Stimulated activated CD8-positive, alpha-beta memory T cell treated with anti-CD3 and anti-CD28 coated beads, Interleukin-2, amount 100 ng/mL, for 1 hour (primary cell): ENCODE measurements at places on chromosomes 1 and 21.
A peak's percentile ranks its signal among the peaks of the same experiment; 100 is the strongest.

DNA sequence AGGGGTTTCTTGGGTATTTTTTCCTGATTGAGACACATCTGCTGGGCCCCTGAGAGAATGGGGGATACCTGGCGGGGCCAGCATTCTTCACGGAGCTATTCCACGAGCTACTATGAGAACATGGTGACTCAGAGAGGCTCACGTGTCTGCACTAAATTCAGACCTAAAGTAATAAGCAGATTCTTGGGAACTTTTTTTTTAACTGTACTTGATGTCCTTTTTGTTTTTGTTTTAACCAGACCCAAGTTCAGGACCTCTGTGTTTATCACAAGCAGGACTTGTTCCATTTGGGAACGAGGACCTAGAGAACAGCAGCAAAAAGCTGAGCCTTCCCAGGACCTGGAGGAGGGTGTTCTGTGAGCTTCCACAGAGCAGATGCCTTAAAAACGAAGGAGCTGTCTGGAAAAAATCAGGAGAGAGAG is 44.0 kb downstream of the EVA1C start:
- no peak for DNase-seq

DNA sequence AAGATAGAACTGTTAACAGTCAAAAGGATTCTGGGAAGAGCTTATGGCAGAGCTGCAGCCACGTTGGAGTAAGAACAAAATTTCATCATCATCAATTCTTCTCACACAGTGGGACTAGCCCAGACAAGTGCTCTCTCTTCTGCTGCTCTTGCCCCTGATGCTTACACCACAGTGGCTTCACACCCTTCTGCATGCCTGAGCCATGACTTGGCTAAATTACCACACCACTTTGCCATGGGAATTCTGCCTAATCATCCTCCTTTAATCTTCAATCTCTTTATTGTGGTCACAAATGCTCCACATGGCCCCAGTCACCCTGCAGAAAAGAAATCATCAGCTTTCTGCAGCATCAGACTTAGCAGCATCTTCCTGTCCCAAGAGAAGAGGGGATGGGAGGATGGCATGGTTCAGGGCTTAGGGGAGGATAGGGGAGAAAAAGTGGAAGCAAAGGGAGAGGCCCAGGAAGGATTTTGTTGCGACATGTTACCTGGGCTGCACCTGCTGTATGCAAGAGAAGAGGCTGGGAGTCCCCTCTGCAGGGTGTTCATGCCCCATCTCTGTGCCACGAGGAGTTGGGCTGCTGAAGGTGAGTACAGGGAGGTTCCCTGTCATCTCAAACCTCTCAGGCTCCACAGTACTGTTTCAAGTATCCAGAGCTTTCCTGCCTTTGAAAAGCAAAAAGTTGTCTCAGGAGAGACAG is 9.0 kb upstream of the RPTN start:
- DNase-seq: no peak

GRCh38 chr1:33718186-33718585 is 145.7 kb upstream of the HMGB4 start:
- DNase-seq: no peak

DNA sequence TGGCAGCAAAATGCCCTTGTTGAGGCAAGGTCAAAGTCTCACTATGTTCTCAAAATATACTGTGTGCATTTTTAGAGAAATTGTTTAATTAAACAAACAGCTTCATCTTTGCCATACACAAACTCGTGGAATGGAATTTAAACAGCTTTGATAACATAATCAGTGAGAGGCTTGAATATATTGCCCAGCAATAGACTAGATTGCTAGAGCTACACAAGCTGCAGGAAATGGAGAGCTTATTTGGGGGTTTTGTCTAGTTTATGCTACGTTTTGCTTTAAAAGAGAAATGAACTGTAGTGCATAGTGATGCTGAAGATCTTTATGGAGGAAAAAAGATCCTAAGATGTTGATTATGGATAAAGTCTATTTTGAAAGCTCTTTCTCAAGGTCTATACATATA is 166.8 kb upstream of the HMCN1 start:
- no peak for DNase-seq

GRCh38 chr1:5164158-5164557 is 509.7 kb downstream of the AJAP1 start:
- no peak for DNase-seq

- no peak for DNase-seq
Measured at GRCh38 chr21:15978215-15978738, 248.5 kb downstream of the USP25 start.

GRCh38 chr21:34282223-34282622 is 81.6 kb upstream of the KCNE2 start:
- DNase-seq: no peak

GRCh38 chr1:165376041-165376810 is 19.7 kb upstream of the LMX1A start:
- no peak for DNase-seq

DNA sequence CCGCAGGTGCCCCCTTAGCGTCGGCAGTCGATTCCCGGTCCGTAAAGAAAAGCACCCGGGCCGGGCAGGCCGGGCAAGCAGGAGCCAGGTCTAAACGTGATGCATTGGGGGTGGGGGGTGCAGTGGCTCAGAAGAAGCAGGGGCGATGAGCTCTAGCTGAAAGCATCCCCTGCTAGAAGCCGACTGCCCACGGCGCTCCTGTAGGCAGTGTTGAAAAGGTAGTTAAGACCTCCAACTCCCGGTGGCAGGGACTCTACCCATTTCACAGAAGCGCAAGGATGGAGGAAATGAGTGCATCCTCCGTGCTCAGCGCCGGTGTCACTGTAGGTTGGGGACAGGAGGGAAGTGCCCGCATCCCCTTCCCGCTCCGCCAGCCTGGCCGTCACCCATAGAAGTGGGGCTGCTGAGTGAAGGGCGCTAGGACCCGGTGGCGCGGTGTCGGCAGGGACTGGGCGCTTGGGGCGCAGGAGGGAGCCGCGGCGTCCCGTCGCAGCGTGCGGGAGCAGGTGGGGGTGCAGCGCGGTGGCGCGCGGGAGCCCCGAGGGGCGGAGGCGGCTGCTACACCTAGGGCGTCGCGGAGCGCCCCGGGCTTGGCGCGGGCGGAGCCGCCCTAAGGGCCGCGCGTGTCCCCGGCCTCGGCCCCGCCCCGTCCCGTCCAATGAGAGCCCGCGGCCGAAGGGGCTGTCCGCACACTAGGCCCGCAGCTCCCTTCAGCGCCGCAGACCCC is at the start of gene WNT2B:
Gene WNT2B (plus strand): TSS at position 688 of the 727 bp plus-strand sequence. CDS start 298 bp downstream, outside the sequence.
- DNase-seq: peak; percentile 10

DNA sequence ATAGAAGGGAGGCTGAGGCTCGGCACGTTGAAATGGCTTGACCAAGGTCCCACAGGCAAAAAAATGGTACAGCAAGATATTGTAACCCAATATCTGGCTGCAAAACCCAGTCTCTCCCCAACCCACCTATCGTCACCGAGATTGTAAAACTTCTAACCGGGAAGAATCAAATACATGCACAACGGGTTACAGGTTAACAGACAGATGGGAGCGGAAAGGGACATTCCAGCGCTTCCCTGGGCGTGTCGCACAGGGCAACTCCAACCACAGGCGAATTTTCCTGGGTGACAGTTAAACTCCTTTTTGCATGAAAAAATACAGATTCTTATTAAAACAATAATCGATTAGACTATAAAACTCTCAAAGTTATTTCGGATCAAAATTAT is 31.8 kb upstream of the JUN start:
- DNase-seq: no peak

- DNase-seq: no peak
Measured at GRCh38 chr1:75273110-75273509, 138.9 kb downstream of the LHX8 start.

GRCh38 chr1:147266381-147266780 is 23.9 kb downstream of the CHD1L start:
- no peak for DNase-seq

DNA sequence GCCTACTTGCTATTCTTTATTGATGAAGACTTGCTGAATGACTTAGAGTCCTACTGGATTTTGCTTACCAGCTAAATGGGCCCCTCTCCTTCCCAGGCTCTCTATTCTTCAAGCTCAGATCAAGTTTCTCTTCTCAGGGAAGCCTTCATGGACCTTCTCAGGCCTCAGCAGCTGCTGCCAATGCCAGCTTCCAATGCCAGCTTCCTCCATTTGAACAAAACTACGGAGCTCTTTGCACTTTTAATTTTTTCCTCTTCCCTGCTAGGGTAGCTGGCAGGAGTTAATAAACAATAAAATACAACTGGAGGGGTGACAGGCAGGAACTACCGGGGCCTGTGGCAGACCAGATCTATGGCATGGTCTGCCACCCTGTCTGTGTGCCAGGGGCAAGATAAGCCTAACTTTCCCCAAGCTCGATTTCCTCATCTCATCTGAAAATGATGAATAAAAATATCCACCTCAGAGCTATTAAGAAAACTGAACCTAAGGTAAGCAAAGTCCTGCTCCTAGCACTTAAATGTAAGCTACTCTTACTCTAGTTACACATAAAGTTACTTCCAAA is 995 bp upstream of the IPO13 start:
- no peak for DNase-seq

DNA sequence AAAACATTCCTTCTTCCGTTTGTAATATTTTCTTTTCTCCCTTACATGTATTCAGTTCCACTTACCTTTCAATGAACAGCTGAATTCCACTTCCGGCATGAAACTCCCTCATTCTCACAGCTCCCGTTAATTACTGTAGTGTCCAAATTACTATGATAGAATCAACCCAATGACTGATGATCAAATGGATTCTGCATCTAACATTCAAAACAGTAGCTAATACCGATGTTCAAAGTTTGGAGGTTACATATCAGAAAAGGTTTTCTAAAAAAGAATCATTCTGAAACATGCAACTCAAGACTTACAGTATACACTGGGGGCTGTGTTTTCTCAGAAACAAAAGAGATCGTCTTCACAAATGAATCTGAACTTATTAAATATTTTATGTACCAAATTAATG is 77.2 kb downstream of the PTPRC start:
- DNase-seq: no peak

DNA sequence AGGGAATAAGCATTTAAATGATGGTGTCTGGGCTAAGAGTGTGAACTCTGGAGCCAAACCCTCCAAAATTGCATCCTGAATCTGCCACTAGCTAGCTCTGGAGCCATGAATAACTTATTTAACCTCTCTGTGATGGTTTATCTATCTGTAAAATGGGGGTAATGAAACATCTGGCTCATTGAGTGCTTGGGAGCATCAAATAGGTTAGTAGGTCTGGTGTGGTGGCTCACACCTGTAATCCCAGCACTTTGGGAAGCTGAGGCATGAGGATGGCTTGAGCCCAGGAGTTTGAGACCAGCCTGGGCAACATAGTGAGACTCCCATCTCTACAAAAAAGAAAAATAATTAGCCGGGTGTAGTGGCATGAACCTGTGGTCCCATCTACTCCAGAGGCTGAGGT is 42.8 kb downstream of the KIF1B start:
- DNase-seq: no peak

GRCh38 chr1:6177681-6178380 is 2.3 kb downstream of the CHD5 start:
- DNase-seq: no peak

DNA sequence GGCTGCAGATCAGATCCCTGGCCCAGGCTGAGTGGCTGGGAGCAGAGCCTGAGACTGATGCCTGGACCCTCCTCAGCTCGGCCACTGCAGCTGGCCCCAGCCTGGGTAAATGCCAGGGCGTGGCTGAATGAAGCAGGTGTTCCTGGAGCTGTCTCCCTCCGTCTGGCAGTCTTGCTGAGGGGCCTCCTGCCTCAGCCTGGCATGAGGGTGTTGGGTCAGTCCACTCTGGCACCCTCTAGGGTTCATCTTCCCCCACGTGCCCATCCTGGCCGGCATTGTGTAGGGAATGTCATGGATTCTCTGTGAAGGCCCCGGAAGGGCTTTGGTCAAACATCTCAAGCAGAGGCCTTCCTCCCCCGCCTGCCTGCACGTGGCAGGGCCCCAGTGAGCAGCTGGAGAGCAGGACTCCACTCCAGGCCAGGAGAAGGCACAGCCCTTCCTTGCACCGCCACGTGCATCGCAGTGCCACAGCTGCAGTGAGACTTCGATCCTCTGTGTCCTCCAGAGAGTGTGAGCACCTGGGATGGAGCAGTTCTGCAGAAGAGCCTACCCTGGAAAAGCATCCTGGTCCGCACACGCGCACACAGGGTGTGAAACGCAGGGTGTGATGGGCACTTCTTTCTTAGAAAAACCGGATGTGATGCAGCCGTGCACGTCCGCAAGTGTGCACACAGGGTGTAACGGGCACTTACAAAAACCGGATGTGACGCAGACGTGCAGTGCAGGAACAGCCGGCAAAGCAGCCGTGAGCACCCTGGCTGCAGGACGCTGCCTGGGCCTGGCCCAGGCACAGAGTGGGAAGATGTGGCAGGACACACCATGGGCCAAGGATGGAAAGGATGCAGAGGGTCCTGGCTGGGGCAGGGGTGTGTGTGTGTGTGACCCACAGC is 4.6 kb upstream of the KRTAP10-4 start:
- no peak for DNase-seq

DNA sequence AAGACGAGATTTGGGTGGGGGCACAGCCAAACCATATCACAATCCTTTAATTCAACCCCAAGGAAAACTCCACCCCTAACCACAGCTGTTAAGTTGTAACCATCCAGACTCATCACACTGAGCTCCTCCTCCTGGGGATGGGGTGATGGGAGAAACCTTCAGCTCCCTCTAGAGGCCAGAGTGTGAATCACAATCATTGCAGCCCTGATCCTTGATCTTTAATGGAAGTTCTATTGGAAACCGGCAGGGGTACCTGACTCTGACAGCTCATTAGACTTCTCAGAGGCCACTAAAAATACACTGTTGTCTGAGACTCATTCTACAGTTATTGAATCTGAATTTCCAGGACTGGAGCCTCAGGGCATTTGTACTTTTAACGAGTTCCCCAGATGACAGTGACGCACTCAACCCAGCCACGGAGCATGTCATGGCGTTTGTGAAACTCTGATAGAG is 127.2 kb downstream of the IGSF21 start:
- no peak for DNase-seq

GRCh38 chr1:173489149-173489600 is 12.0 kb downstream of the PRDX6 start:
- no peak for DNase-seq

DNA sequence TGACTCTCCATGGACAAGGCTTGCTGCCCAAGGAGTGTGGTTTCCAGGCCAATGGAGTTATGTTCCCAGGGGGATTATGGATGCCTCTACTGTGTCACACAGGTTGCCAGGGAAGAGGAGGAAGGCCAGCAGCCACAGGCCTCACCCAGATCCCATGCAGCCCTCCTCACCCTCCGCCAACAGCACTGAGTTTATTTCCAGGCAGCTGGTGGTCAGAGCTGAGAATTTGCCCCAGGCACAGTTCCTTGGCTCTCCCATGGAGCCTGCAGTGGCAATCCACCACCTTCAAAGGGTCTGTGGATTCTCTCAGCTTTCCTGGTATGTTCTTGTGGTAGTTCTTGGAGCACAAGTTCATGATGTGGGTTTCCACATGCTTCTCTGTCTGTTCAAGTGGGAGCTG is 79.2 kb downstream of the NTNG1 start:
- DNase-seq: no peak
